Calu3 (cell line): ENCODE measurements at places on chromosomes 7 and 10. TPM values are rescaled to one million over a fixed set of nuclear protein-coding genes. Genes with fewer than 3 reads are reported as not detected.

DNA sequence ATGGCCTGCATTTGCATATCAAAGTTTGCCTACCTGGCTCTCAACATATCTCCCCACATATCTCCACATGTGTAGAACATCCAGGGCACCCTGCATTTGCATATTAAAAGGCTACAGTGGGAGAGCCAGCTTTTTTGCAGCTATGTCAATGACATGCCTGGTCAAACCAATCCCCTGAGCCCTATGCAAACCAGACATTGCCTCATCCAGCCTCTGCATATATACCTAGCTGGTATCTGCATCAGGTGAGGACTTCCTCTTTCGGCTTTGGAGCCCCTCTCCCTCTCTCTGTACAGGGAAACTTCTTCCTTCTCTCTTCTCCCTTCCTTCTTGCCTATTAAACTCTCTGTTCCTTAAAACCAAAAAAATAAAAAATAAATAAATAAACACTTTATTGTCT, 142.7 kb upstream of the STEAP4 start:
- no peaks in the 10 kb centered on the region for H3K4me1 ChIP-seq
- no peaks in the 10 kb centered on the region for H3K27me3 ChIP-seq
- H3K36me3 ChIP-seq: no peaks in the 10 kb centered on the region
- H3K4me3 ChIP-seq: no peak overlapping the region

DNA sequence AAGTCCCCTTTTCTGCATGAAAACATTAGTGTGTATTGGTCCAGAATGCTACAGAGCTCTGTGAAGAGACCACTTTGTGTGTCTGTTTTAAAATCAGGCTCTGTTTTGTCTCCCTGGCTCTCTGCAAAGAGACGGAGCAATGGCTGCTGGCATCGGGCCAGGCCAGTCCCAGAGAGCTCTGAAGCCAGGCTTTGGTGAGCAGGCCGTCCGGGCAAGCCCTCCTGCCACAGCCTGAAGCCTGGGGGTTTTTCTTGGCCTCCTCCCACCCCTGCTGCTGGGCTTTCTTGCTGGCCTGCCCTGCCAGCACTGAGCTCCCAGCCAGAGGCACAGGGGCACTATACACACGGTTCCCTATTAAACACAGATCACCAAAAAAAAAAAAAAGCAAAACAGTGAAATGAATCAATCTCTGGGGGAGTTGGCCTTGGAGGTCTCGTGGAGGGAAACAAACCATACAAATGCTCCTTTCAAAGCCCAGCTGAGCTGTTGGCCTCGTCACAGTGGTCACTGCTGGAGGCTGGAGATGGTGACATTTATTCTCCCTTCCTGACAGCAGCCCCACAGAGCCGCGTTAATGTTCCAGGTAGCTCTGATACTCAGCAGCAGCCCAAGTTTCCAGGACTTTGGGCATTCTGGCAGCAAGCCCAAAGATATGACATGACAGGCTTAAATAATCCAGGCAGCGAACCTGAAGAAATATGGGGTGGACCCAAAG, 237.2 kb downstream of the TCF7L2 start:
- no peaks in the 10 kb centered on the region for H3K4me1 ChIP-seq
- no peak overlapping the region for H3K4me3 ChIP-seq
- peaks cover 50% of the 10 kb centered on the region for H3K27me3 ChIP-seq
- H3K36me3 ChIP-seq: no peaks in the 10 kb centered on the region
- no peak overlapping the region for H3K27ac ChIP-seq
- no peak for DNase-seq

- no peaks in the 10 kb centered on the region for H3K27me3 ChIP-seq
- H3K4me1 ChIP-seq: no peaks in the 10 kb centered on the region
- no peaks in the 10 kb centered on the region for H3K36me3 ChIP-seq
- H3K27ac ChIP-seq: no peak overlapping the region
These were observed 58.0 kb upstream of the CELF2 start for GRCh38 chr10:10959666-10960065.

DNA sequence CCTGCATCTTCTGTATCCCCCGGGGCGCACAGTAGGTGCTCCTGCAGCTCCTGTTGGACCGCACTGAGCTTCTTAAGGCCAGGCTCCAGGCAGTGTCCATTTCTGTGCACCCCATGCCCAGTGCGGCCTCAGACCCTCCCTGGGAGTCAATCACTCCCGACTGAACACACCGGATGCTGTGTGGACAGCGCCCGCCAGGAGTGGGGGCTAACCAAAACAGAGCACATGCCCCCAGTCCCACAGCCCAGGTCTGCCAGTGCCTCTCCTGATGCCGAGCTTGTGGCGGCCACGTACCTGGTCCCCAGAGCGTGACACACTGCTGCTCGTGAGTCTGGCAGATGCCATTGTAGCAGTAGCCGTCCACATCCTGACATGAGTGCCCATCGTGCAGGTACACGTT, 168.1 kb downstream of the FANK1 start:
- H3K27ac ChIP-seq: no peak overlapping the region
- H3K4me1 ChIP-seq: peaks cover 21% of the 10 kb centered on the region
- H3K27me3 ChIP-seq: no peaks in the 10 kb centered on the region
- no peak overlapping the region for H3K4me3 ChIP-seq

GRCh38 chr10:117216611-117217195, 19.4 kb downstream of the KCNK18 start:
- peak; percentile 75 for DNase-seq
- peak overlapping the region; percentile 73 for H3K4me3 ChIP-seq
- H3K36me3 ChIP-seq: no peaks in the 10 kb centered on the region
- peaks cover 41% of the 10 kb centered on the region for H3K27me3 ChIP-seq
- H3K27ac ChIP-seq: no peak overlapping the region

- no peak overlapping the region for H3K27ac ChIP-seq
- H3K4me3 ChIP-seq: no peak overlapping the region
- H3K27me3 ChIP-seq: no peaks in the 10 kb centered on the region
These were observed 1.2 kb upstream of the ADD3 start for GRCh38 chr10:110006358-110007160.

GRCh38 chr7:33849004-33849403, 56.3 kb upstream of the BMPER start:
- no peaks in the 10 kb centered on the region for H3K36me3 ChIP-seq
- no peaks in the 10 kb centered on the region for H3K4me1 ChIP-seq
- H3K4me3 ChIP-seq: no peak overlapping the region
- DNase-seq: no peak

Gene SFTPA1
- not detected in 2 replicates for total RNA-seq

GRCh38 chr7:3412871-3413270, 111.8 kb downstream of the SDK1 start:
- no peak overlapping the region for H3K4me3 ChIP-seq
- no peak for DNase-seq
- peaks cover 15% of the 10 kb centered on the region for H3K4me1 ChIP-seq
- no peaks in the 10 kb centered on the region for H3K36me3 ChIP-seq

- no peaks in the 10 kb centered on the region for H3K36me3 ChIP-seq
- no peak overlapping the region for H3K27ac ChIP-seq
- H3K4me1 ChIP-seq: peaks cover 8% of the 10 kb centered on the region
These were observed 94.2 kb downstream of the CDK14 start for GRCh38 chr7:90690159-90690858.

Gene TIMM23
- 72.2 and 78.6 TPM in 2 replicates for total RNA-seq

- no peak overlapping the region for H3K27ac ChIP-seq
- H3K4me1 ChIP-seq: peaks cover 44% of the 10 kb centered on the region
- H3K4me3 ChIP-seq: no peak overlapping the region
- H3K27me3 ChIP-seq: no peaks in the 10 kb centered on the region
These were observed 192.2 kb downstream of the PARD3 start for GRCh38 chr10:34622945-34623344.

GRCh38 chr7:42570944-42571343, 333.9 kb upstream of the GLI3 start:
- H3K36me3 ChIP-seq: no peaks in the 10 kb centered on the region
- H3K4me3 ChIP-seq: no peak overlapping the region
- H3K27me3 ChIP-seq: no peaks in the 10 kb centered on the region
- no peak for DNase-seq
- no peak overlapping the region for H3K27ac ChIP-seq
